Astrocyte (in vitro differentiated cells and primary cell): ENCODE measurements at places on chromosomes 12 and 14. TPM values are rescaled to one million over a fixed set of nuclear protein-coding genes. Genes with fewer than 3 reads are reported as not detected.
A peak's percentile ranks its signal among the peaks of the same experiment; 100 is the strongest.

DNA sequence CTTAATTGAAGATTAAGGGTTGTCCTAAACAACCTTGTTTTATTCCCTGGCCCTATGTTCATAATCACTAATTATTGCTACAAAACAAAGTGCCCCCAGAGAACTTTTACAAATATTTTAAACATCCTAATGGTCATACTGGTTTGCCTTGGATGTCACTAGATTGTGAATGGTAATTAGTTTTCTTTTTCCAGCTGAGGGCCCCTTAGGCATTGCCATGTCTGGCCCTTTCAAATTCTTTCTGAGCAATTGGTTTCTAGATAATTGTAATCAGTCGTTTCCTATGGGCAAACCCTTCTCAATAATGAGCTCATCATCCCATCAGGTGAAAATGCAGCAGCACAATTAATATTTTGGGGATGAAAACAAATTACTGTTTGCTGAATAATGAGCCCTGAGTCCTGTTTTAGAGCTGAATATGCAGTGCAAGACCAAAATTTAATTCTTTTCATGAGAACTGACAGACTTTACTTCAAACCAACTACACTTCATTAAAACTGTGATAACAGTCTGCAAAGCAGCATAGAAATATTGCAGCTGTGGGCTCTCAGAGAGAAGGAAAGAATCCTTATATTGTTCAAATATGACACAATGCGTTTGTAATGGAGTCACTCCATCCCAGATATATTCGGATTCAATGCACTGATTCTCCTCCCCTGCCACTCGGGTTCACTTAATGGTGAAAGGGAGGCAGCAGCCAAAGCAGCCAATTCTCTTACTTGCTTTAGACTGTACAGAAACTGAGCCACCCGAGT lies 67.7 kb upstream of the ARHGAP5 start:
- no peak overlapping the region for H3K4me3 ChIP-seq
- no peaks in the 10 kb centered on the region for H3K36me3 ChIP-seq
- H3K27ac ChIP-seq = no peak overlapping the region
- peaks cover 15% of the 10 kb centered on the region for H3K4me1 ChIP-seq

- DNase-seq = peak; percentile 38
- no peaks in the 10 kb centered on the region for H3K36me3 ChIP-seq
- no peaks in the 10 kb centered on the region for H3K27me3 ChIP-seq
- no peak overlapping the region for H3K27ac ChIP-seq
- H3K4me3 ChIP-seq = no peak overlapping the region
- H3K4me1 ChIP-seq = no peaks in the 10 kb centered on the region
These were observed 207.8 kb upstream of the FAR2 start for GRCh38 chr12:28941248-28941647.

DNA sequence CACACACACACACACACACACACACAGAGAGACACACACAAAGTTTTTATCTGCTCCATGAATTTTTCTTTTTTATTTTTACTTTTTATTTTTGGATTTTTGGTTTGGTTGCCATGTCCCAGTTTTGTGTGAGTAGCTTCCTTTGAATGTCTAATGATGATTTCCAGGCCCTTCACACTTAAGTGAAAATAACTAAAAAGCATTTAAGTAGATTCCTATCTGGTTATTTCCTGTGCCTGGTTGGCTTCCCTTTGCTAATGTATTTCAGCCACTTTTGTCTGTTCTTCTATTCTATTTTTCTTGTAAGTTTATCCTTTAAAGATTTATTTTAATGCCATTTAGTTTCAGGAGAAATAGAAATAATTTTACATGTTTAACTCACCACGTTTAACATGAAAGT lies 755.4 kb downstream of the SLC6A15 start:
- no peak for DNase-seq
- H3K36me3 ChIP-seq = no peaks in the 10 kb centered on the region
- no peak overlapping the region for H3K4me3 ChIP-seq
- H3K27me3 ChIP-seq = no peaks in the 10 kb centered on the region
- H3K27ac ChIP-seq = no peak overlapping the region

GRCh38 chr14:103206836-103207387 lies 83.7 kb downstream of the TNFAIP2 start:
- DNase-seq = peak; percentile 12
- H3K36me3 ChIP-seq = no peaks in the 10 kb centered on the region
- H3K4me3 ChIP-seq = peak overlapping the region; percentile 25
- H3K27ac ChIP-seq = no peak overlapping the region
- H3K27me3 ChIP-seq = peaks cover 5% of the 10 kb centered on the region
- peaks cover 5% of the 10 kb centered on the region for H3K4me1 ChIP-seq

DNA sequence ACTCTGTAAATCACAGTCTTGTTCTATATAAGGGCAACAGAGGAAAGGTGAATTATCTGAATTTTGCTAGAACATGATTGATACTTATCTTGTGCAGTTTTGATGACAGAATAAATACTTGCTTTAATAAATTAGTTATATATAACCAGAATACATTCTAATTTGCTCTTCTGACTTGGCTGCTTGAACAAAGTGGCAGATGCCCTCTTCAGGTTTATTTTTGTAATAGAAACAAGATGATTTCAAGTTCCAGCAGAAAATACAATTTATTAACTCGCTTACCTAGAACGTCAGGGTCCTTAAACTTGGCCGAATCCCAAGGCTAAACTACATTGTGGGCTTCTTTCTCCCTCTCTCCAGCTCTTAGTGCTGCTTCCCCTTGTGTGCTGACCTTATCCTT lies 57.6 kb upstream of the SSTR1 start:
- no peak overlapping the region for H3K27ac ChIP-seq
- H3K4me3 ChIP-seq = no peak overlapping the region
- no peak for DNase-seq

DNA sequence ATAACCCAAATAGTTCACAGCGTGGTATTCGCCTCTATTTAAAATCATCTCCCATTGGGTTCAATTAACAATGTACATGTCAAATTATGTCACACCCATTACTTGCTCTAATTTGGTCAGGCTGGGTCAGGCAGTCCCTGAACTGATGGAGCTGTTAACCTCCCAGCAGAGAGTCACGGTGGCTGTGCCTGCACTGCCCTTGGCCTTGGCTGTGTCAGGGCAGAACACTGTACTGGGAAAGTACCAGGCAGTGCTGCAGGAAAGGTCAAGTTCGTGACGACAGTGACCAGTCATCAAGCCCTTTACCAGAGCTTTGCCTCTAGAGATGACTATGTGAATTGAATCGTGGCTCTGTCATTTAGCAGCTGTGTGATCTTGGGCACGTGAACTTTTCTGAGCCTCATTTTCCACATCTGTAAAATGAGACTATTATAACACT lies 100.0 kb downstream of the ARF6 start:
- H3K36me3 ChIP-seq = no peaks in the 10 kb centered on the region
- H3K27me3 ChIP-seq = no peaks in the 10 kb centered on the region
- DNase-seq = peak; percentile 71

DNA sequence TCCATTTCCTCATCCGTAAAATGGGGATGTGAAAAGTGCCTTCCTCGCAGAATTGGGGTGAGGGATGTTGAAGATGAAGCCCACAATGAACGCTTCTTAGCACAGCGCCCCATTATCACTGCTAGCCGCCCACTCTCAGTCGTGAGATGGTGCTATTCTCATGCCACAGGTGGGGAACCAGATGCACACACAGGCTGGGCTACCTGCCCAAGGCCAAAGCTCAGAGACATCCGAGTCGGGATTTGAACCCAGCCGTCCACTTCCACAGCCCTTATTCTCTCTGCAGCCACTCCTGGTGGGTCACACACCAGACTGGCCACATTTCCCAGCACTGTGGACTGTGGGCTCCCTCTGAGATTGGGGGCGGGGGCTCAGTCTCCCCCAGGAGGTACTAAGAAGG lies 55.8 kb downstream of the BCL11B start:
- no peak overlapping the region for H3K4me3 ChIP-seq
- no peak for DNase-seq
- H3K27me3 ChIP-seq = peaks cover 3% of the 10 kb centered on the region
- H3K36me3 ChIP-seq = no peaks in the 10 kb centered on the region
- peaks cover 12% of the 10 kb centered on the region for H3K4me1 ChIP-seq

GRCh38 chr14:91893007-91893406 lies 25.7 kb upstream of the TC2N start:
- peaks cover 3% of the 10 kb centered on the region for H3K27me3 ChIP-seq
- no peaks in the 10 kb centered on the region for H3K36me3 ChIP-seq
- H3K27ac ChIP-seq = no peak overlapping the region
- H3K4me3 ChIP-seq = no peak overlapping the region
- DNase-seq = no peak

DNA sequence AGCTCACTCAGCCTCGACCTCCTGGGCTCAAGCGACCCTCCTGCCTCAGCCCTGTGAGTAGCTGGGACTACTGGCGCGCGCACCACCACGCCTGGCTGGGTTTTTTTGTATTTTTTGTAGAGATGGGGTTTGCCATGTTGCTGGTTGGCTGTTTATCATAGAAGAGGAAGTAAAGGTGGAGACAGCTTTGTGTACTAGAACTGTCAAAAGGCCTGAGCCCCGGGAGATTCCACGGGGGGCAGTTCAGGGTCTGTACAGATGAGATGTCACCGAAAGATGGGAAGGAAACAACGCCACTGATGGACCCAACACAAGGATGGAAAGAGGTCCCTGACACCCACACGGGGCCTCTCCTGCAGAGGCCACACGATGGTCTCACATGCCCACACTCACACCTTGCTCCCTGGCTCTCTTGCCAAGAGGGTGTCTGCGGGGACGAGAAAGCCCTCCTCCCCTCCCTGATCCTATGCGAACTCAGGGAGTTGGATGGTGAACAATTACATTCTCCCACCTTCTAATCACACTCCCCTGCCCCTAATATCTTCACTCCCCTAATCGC lies 66.6 kb downstream of the KDM2B start:
- H3K4me3 ChIP-seq = no peak overlapping the region
- H3K27ac ChIP-seq = no peak overlapping the region
- H3K4me1 ChIP-seq = no peaks in the 10 kb centered on the region
- DNase-seq = no peak
- H3K36me3 ChIP-seq = no peaks in the 10 kb centered on the region

DNA sequence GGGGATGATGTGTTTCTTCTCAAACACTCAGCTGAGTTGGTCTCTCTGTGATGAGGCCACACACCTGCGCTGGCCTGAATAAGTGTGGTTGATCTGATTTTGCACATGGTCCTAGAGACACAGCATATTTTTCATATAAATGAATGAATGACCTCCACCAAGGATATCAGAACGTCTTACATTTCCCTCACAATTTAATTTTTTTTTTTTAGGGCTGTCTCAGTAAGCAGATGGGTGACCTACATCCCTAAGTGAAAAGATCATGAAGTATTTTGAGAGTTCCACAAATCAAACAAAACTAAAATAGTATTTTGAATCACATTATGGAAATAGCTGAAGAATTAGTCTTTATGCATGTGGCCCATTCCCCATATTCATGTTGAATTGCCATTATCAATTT lies 333.7 kb upstream of the TMTC1 start:
- H3K27me3 ChIP-seq = no peaks in the 10 kb centered on the region
- no peak for DNase-seq
- H3K4me3 ChIP-seq = no peak overlapping the region
- no peaks in the 10 kb centered on the region for H3K36me3 ChIP-seq
- no peaks in the 10 kb centered on the region for H3K4me1 ChIP-seq
- no peak overlapping the region for H3K27ac ChIP-seq

GRCh38 chr14:59214702-59215302 lies 26.3 kb downstream of the DAAM1 start:
- peaks cover 5% of the 10 kb centered on the region for H3K4me1 ChIP-seq
- no peaks in the 10 kb centered on the region for H3K36me3 ChIP-seq
- no peak for DNase-seq
- H3K27me3 ChIP-seq = no peaks in the 10 kb centered on the region

DNA sequence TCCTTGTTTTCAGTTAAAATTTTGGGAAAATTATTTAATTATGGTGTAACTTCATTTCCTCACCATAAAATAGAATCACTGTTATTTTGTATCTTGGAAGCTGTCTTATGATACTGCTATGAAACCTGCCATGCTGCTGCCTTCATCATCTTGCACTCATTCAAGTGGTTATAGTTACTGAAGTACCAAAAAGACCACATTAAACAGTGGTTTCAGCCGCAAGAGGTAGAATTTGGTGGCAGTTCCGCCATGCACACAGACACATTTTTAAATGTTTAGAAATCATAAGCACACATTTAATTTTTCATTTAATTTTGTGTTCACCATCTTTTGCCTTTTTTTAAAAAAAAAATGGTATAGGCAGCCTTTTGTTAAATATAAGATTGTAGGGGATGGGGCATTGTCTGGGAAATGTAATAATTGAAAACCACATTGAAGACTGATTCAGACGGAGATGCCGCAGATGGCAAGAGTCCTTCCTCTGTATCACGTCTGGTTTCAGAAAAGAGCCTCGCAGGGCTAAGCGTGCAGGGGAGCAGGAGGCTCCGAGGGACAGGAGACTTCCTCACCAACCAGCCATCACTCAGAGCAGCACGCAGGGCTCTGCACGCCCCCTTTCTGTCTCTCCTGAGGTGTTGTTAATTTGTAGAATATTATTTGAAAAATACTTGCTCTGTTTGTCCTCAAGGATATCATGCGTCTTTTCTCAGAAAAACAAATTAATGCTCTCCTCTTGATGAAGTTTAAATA lies 115.2 kb upstream of the PELI2 start:
- H3K4me1 ChIP-seq = peaks cover 43% of the 10 kb centered on the region
- H3K27me3 ChIP-seq = no peaks in the 10 kb centered on the region
- no peak overlapping the region for H3K4me3 ChIP-seq
- DNase-seq = no peak
- H3K36me3 ChIP-seq = no peaks in the 10 kb centered on the region

DNA sequence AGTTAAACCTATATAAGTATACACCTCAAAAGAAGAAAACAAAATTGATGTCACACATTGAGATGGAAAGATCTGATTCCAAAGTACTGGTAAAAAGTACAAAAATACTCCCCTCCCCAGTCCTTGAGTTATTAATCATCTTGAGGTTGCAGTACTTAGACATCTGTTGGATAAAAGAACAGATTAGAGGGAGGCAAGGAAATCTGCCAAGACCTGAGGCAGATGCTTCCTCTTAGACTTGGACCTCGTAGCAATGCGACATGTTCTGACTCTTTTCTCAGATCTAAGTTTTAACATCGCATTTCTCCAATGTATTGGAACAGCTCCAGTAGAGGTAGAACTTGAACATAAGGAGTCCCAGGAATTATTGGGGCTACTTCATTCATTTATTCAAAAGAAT lies 187.9 kb upstream of the GRIN2B start:
- H3K4me1 ChIP-seq = no peaks in the 10 kb centered on the region
- H3K27ac ChIP-seq = no peak overlapping the region
- no peaks in the 10 kb centered on the region for H3K36me3 ChIP-seq
- no peak for DNase-seq

DNA sequence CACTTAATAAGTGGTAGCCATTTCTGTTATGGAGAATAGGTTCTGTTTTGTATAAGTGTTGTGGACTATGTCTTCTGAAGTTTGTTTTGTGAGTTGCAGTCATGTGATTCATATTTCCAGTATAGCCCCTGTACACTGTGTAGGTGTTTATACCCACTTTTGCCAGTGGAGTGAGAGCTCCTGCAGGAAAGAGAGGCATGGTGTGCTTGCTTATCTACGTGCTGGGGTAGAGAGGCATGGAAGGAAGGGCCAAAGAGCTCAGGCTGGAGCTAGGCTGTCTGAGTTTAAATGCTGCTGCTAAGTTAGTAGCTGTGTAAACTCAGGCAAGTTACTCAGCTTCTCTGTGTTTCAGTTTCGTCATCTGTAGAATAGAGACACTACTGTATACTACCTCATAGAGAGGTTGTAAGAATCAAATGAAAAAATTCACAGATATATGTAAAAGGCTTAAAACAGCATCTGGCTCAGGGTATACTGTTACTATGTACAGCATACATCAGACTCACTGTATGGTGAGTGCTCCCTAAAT lies 88.2 kb upstream of the SLC38A2 start:
- H3K27me3 ChIP-seq = no peaks in the 10 kb centered on the region
- DNase-seq = no peak
- no peaks in the 10 kb centered on the region for H3K36me3 ChIP-seq
- H3K4me3 ChIP-seq = no peak overlapping the region
- peaks cover 14% of the 10 kb centered on the region for H3K4me1 ChIP-seq

The CBLN3 gene
- 3.9 and 5.4 TPM in 2 replicates for total RNA-seq

The KRT74 gene
- not detected in 2 replicates for total RNA-seq

The CCDC38 gene
- total RNA-seq = 0.07 TPM in 1 of 2 replicates, not detected in the other
